Left lung (tissue), 14 donors: ENCODE measurements at places on chromosomes 5 and 9. TPM values are rescaled to one million over a fixed set of nuclear protein-coding genes. Genes with fewer than 3 reads are reported as not detected.

Gene MCC
- total RNA-seq: 14.4 TPM

Gene SPATA31E1
- not detected for total RNA-seq

Gene CCNJL
- 19.6 TPM for total RNA-seq

Gene MUSK
- total RNA-seq: 0.89 TPM

Gene CNTFR
- total RNA-seq: 0.92 TPM

Gene TAL2
- total RNA-seq: 0.41 TPM

Gene PHF24
- 0.44 TPM for total RNA-seq

Gene SGCD
- 15.5 TPM for total RNA-seq

Gene CCIN
- 0.67 TPM for total RNA-seq

Gene IRX2
- 32.4 TPM for total RNA-seq

Gene OTULIN
- total RNA-seq: 31.1 TPM

Gene ANKRD18A
- 7.0 TPM for total RNA-seq

Gene ITGA2
- 44.4 TPM for total RNA-seq

Gene STKLD1
- 0.82 TPM for total RNA-seq

GRCh38 chr9:129880654-129881546, 45.6 kb downstream of the USP20 start:
- H3K4me3 ChIP-seq: no peak overlapping the region
- H3K4me1 ChIP-seq: peaks cover 23% of the 10 kb centered on the region
- no peak overlapping the region for H3K27ac ChIP-seq

- no peaks in the 10 kb centered on the region for H3K36me3 ChIP-seq
- no peak for DNase-seq
- H3K4me1 ChIP-seq: no peaks in the 10 kb centered on the region
- H3K27ac ChIP-seq: no peak overlapping the region
- no peaks in the 10 kb centered on the region for H3K27me3 ChIP-seq
- no peak overlapping the region for H3K4me3 ChIP-seq
Measured at GRCh38 chr5:102733534-102733933, 21.6 kb upstream of the PAM start.

DNA sequence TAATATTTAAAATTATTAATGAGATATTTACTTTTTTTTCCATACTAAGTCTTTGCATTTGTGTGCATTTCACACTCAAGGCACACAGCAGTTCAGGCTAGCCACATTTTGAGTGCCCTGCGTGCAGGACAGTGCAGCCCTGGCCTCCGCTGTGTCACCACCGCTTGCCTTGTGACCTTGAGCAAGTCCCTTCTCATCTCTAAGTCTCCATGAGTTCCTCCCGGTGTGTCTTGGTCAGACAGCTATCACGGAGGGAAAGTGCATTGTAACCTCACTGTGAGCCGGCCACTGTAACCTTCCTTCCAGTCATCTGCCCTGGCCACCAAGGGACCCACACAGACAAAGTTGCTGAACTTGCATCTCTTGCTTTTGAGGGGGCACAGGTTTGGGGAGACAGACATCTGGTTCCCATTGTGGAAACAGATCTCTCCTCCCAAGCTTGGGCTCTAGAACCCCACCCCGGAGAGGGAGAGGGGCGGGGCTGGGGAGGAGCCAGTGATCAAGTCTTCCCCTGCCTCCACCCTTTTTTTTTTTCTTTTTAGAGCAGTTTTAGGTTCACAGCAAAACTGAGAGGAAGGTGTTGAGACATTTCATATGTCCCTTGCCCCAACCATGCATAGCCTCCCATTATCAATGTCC, 96.8 kb downstream of the C9orf50 start:
- no peak for DNase-seq
- no peaks in the 10 kb centered on the region for H3K27me3 ChIP-seq
- no peak overlapping the region for H3K4me3 ChIP-seq
- H3K27ac ChIP-seq: peak overlapping the region; percentile 39
- peaks cover 7% of the 10 kb centered on the region for H3K4me1 ChIP-seq

GRCh38 chr5:66010476-66010875, 84.1 kb downstream of the ERBIN start:
- no peak for DNase-seq
- H3K36me3 ChIP-seq: peaks cover 16% of the 10 kb centered on the region
- H3K4me1 ChIP-seq: peaks cover 13% of the 10 kb centered on the region
- no peak overlapping the region for H3K27ac ChIP-seq
- no peak overlapping the region for H3K4me3 ChIP-seq

DNA sequence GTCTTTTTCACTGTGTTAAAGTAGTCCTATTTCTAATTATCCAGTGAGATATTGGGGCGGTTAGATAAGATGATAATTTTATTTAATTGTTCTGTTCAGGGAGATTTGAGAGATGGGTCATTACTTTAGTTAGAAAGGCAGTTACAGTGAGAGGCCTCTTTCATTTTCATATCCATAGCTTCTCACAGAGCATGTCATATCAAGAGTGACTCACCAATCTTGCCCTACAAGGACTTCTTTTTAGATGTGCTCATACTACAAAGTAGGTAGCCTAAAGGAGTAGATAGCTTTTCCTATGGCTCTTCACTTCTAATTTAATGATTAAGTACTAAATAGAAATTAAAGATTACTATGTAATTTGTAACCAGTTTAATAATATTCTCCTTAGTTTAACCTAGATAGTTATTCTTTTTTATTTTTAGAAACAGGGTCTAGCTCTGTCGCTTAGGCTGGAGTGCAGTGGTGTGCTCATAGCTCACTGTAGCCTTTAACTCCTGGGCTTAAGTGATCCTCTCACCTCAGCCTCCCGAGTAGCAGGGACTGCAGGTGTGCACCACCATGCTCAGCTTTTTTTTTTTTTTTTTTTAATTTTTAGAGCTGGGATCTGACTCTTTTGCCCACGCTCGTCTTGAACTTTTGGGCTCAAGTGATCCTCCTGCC, 71.0 kb downstream of the FER start:
- H3K36me3 ChIP-seq: no peaks in the 10 kb centered on the region
- H3K27me3 ChIP-seq: no peaks in the 10 kb centered on the region
- H3K4me3 ChIP-seq: no peak overlapping the region
- no peak for DNase-seq

- DNase-seq: no peak
- H3K27ac ChIP-seq: no peak overlapping the region
- no peak overlapping the region for H3K4me3 ChIP-seq
Measured at GRCh38 chr5:109160468-109160867, 249.3 kb downstream of the PJA2 start.

- DNase-seq: no peak
- H3K27me3 ChIP-seq: no peaks in the 10 kb centered on the region
- no peaks in the 10 kb centered on the region for H3K4me1 ChIP-seq
- no peak overlapping the region for H3K4me3 ChIP-seq
Measured at GRCh38 chr9:7405924-7406604, 393.5 kb downstream of the DMAC1 start.

DNA sequence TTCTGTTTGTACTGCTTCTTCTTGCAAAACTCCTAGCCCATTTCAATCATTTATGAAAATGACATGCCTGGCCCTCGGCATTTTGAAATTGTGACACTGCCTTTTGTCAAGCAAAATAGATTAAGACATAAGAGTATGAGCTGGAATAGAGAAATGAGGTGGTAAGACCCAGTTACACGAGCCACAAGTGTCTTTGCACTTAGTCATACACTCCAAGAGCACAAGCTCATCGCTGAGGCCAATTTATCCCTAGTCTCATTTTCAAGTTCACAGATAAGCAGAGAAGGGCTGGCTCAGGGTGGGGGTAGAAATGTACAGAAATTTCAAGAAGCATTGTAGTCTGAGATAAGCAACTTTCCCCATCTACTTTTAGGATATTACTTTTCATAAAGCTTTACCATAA, 40.6 kb upstream of the MAP1B start:
- no peak overlapping the region for H3K4me3 ChIP-seq
- H3K36me3 ChIP-seq: no peaks in the 10 kb centered on the region
- no peaks in the 10 kb centered on the region for H3K4me1 ChIP-seq
- H3K27ac ChIP-seq: no peak overlapping the region

- no peak overlapping the region for H3K27ac ChIP-seq
- no peaks in the 10 kb centered on the region for H3K36me3 ChIP-seq
- H3K4me3 ChIP-seq: no peak overlapping the region
- DNase-seq: no peak
Measured at GRCh38 chr5:110077147-110077546, 387.4 kb downstream of the MAN2A1 start.

GRCh38 chr9:79615038-79615437, 43.3 kb downstream of the TLE4 start:
- no peaks in the 10 kb centered on the region for H3K4me1 ChIP-seq
- no peak overlapping the region for H3K27ac ChIP-seq
- H3K36me3 ChIP-seq: no peaks in the 10 kb centered on the region
- no peak for DNase-seq
- no peak overlapping the region for H3K4me3 ChIP-seq

DNA sequence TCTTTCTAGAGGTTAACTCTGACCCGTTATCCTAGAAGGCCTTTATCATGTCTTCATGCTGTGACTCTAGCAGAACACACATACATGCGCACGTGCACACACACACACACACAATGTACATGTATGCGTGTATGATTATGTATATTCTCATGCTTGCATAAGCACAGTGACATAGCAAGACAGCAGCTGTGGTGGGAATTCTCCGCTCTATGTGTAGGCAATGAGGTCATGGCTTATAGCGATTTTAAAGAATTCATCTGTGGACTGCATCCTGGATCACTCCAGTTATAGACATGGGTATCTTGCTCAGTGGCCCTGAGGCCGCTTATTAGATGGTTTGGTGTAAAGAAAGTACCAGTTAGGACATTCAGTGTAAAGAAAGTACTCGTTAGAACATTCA, 106.2 kb downstream of the FBXL7 start:
- H3K36me3 ChIP-seq: no peaks in the 10 kb centered on the region
- no peaks in the 10 kb centered on the region for H3K27me3 ChIP-seq
- H3K4me3 ChIP-seq: no peak overlapping the region
- H3K27ac ChIP-seq: no peak overlapping the region
- no peak for DNase-seq
- no peaks in the 10 kb centered on the region for H3K4me1 ChIP-seq

GRCh38 chr9:4507306-4508130, 17.2 kb downstream of the SLC1A1 start:
- no peaks in the 10 kb centered on the region for H3K4me1 ChIP-seq
- no peaks in the 10 kb centered on the region for H3K36me3 ChIP-seq
- no peaks in the 10 kb centered on the region for H3K27me3 ChIP-seq
- H3K27ac ChIP-seq: no peak overlapping the region
- no peak for DNase-seq

DNA sequence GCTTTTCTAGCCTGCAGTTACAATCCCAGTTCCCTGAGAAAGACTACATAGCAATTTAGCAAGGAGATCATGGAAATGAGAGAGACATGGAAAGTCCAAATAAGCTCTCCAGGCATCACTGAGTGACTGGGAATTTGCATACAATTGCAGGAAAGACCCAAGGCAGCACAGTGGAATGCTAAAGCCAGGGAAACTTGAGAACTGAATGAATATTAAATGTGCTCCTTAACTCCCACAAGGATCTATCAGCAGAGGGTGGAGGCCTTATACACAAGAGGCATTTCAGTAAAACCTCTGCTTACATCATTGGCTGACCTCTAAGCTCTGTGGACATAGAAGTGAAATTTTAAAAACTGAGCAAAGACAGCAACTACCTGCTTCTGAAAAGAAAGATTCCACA, 355.6 kb upstream of the DAB2 start:
- no peaks in the 10 kb centered on the region for H3K36me3 ChIP-seq
- no peaks in the 10 kb centered on the region for H3K4me1 ChIP-seq
- DNase-seq: no peak
- no peak overlapping the region for H3K27ac ChIP-seq

DNA sequence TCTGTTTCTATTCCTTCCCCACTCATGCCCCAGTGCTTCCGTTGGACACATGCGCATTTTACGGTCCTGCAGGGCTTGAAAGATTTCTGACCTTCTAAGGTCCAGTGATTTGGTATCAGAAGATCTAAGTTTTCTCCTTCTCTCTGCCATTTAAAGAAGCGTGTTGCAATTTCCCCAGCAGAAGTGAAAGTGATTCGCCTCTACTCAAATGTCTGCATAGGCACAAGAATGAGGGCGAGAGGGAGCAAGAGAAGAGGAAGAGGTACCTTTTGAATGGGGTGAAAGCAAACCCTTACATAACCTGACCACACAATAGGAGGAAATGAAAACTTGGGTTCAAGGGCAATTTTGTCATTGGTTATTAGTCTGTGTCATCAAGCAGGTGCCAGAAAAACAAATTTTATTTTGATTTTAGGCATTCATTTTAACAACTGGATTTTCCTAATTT, 31.7 kb upstream of the NR3C1 start:
- H3K4me1 ChIP-seq: no peaks in the 10 kb centered on the region
- H3K27me3 ChIP-seq: no peaks in the 10 kb centered on the region
- no peaks in the 10 kb centered on the region for H3K36me3 ChIP-seq
- H3K27ac ChIP-seq: no peak overlapping the region

- peaks cover 50% of the 10 kb centered on the region for H3K36me3 ChIP-seq
- no peak overlapping the region for H3K4me3 ChIP-seq
- no peak overlapping the region for H3K27ac ChIP-seq
- H3K27me3 ChIP-seq: no peaks in the 10 kb centered on the region
Measured at GRCh38 chr5:73039082-73039481, 81.3 kb upstream of the TMEM171 start.

DNA sequence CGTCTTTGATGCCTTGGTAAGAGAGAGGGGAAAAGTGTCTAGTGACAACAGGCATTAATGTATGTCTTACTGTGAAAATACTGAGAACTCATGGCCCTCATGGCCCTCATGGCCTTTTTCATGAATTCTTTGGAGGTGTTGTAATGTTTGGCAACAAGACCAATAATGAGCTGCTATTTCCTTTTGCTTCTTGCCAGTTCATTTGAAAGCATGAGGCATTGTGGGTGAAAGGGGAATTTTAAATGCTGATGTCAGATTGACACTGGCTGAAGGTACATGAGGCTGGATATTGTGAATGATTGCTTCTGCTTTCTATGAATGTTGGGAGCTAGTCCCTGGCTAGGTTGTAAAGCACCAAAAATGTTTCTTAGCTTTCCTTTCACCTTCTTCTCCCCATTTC, 79.2 kb downstream of the DOCK2 start:
- H3K27me3 ChIP-seq: no peaks in the 10 kb centered on the region
- no peak overlapping the region for H3K4me3 ChIP-seq
- H3K36me3 ChIP-seq: no peaks in the 10 kb centered on the region
- no peaks in the 10 kb centered on the region for H3K4me1 ChIP-seq
- peak overlapping the region; percentile 63 for H3K27ac ChIP-seq

GRCh38 chr5:29169886-29170285, 2023.6 kb upstream of the CDH6 start:
- H3K4me3 ChIP-seq: no peak overlapping the region
- H3K27ac ChIP-seq: no peak overlapping the region
- H3K36me3 ChIP-seq: no peaks in the 10 kb centered on the region
- no peaks in the 10 kb centered on the region for H3K27me3 ChIP-seq
- no peaks in the 10 kb centered on the region for H3K4me1 ChIP-seq

DNA sequence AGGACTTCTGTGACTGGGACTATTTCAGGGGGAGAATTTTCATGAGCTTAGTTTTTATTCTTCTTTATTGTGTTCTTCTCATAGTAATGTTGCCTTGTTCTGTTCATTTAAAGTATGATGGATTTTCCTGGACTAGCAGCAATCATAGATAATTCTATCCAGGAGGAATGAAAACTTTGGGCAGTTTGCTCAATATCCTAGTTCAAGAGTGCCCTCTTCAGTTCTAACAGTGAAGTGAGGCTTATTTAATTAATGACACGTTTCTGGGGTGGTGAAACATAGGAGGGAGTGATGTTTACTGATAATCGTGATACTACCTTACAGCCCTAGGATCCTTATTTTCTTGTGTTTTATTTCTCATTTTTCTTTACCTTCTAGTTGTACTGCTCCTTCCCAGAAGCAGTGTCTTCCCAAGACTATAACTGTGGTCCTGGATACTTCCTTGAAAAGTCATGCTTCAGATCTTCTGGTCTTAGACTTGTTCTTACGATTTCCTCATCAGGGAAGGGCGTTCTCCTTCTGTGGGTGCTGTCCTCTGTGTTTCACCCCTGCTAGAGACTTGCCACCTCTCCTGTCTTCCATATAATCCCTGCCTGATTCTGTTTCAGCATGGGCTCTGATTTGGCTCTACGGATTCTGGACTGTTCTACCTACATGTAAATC, 57.4 kb downstream of the CFAP95 start:
- H3K4me3 ChIP-seq: no peak overlapping the region
- DNase-seq: no peak
- H3K27me3 ChIP-seq: no peaks in the 10 kb centered on the region
- no peaks in the 10 kb centered on the region for H3K4me1 ChIP-seq
- H3K27ac ChIP-seq: no peak overlapping the region
